MCF 10A (cell line): ENCODE measurements at places on chromosomes 5 and 9.

- H3K4me1 ChIP-seq: no peaks in the 10 kb centered on the region
- H3K4me3 ChIP-seq: no peak overlapping the region
- no peaks in the 10 kb centered on the region for H3K36me3 ChIP-seq
Observed at GRCh38 chr9:87420884-87421283, 76.8 kb upstream of the DAPK1 start.

DNA sequence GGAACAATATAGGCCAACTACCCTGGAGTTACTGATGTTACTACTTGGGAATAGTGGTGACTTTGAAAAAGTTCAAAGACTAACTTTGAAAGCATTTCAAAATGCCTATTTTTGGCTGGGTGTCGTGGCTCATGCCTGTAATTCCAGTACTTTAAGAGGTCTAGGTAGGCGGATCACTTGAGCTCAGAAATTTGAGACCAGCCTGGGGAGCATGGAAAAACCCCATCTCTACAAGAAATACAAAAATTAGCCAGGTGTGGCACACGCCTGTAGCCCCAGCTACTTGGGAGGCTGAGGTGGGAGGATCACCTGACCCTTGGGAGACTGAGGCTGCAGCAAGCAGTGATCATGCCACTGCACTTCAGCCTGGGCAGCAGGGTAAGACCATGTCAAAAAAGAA, 105.3 kb downstream of the ARRDC3 start:
- H3K4me1 ChIP-seq: peaks cover 19% of the 10 kb centered on the region
- DNase-seq: peak; percentile 18
- H3K4me3 ChIP-seq: no peak overlapping the region
- H3K36me3 ChIP-seq: no peaks in the 10 kb centered on the region
- H3K27ac ChIP-seq: no peak overlapping the region

GRCh38 chr5:140202078-140202477, 27.1 kb downstream of the CYSTM1 start:
- H3K4me1 ChIP-seq: no peaks in the 10 kb centered on the region
- no peak overlapping the region for H3K4me3 ChIP-seq
- H3K36me3 ChIP-seq: peaks cover 9% of the 10 kb centered on the region

DNA sequence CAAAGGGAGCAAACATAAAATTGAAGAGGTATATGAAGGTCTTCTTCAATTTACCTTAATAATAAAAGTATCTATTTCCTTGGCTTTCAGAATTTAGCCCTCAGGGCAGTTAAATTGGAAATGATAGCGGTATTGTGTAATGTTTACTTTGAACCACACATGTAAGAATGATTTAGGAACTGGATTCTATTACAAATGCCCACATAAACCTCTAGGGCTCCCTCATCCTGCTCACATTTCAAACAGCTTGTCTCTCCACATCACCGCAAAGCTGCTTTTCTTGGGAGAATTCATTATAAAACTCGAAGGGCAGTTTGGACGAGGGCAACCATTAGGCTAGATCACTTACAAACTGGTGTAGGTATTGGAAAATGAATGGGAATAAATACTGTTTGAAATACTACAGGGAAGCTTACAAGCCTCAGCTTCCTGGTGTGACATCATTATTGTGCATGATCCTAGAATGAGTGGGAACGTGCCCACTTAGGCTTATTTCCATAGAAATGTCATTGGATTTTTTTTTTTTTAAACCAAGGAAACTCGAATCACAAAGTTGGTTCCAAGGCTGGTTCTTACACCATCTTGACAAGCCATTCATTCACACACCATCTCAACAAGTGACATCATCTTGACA, 47.3 kb downstream of the MTRR start:
- DNase-seq: peak; percentile 18
- H3K27me3 ChIP-seq: no peaks in the 10 kb centered on the region
- peaks cover 7% of the 10 kb centered on the region for H3K4me1 ChIP-seq
- no peaks in the 10 kb centered on the region for H3K36me3 ChIP-seq
- no peak overlapping the region for H3K4me3 ChIP-seq
- no peak overlapping the region for H3K27ac ChIP-seq

DNA sequence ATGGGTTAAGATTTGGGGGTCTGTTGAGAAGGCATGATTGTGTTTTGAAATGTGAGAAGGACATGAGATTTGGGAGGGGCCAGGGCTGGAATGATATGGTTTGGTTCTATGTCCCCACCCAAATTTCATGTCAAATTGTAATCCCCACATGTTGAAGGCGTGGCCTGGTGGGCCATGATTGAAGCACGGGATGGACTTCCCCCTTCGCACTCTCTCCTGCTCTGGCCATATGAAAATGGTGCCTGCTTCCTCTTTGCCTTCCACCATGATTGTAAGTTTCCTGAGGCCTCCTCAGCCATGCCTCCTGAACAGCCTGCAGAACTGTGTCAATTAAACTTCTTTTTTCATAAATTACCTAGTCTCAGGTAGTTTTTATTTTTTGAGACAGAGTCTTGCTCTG, 14.7 kb upstream of the NOTCH1 start:
- H3K36me3 ChIP-seq: no peaks in the 10 kb centered on the region
- H3K4me3 ChIP-seq: no peak overlapping the region
- H3K27me3 ChIP-seq: no peaks in the 10 kb centered on the region
- H3K27ac ChIP-seq: no peak overlapping the region
- DNase-seq: no peak

DNA sequence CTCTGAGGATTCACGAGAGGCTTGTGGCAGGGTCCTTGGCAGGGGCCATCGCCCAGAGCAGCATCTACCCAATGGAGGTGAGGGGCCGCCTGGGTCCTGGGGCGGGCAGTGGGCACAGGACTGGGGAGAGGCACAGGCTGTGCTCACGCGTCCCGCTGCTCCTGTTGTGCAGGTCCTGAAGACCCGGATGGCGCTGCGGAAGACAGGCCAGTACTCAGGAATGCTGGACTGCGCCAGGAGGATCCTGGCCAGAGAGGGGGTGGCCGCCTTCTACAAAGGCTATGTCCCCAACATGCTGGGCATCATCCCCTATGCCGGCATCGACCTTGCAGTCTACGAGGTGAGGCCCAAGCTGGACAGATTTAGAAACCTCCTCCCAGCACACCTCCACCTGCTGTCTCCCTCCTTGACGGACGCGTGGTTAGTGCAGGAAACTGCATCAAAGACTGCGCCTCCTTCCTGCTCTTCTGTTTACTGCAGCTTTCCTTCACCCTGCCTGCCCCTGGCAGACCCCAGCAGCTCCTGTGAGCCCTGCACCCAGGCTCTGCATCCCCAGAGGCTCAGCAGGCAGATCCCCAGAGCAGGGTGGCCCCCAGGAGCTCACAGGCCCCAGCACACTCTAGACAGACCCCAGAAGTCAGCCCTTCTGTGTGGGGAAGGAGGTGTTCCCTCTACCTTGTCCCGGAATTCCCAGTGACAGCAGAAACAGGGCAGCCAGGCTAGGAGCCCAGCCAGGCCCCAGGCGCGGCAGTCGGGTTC, 21.2 kb downstream of the PTGES2 start:
- DNase-seq: no peak
- H3K36me3 ChIP-seq: peaks cover 49% of the 10 kb centered on the region
- H3K4me1 ChIP-seq: no peaks in the 10 kb centered on the region
- no peak overlapping the region for H3K4me3 ChIP-seq
- H3K27me3 ChIP-seq: no peaks in the 10 kb centered on the region
- no peak overlapping the region for H3K27ac ChIP-seq

DNA sequence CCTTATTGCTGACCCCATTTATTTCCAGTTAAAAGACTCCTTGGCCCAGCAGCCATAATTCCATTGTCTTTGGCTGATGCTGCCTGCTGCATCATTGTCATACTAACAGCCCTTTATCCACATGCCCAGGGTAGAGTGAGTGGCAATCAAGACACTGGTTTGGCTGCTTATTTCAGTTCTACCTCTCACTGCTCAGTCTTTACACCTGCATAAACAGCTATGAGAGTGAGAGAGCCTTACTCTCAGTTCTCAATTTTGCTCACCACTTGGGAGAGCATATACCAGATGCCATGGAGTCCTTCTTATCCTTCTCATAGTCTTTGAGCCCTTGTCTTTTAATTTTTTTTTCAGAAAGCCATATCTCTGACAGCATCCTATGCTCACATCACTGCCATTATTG, 596.9 kb upstream of the CYLC2 start:
- H3K4me1 ChIP-seq: no peaks in the 10 kb centered on the region
- DNase-seq: no peak
- H3K27me3 ChIP-seq: peaks cover 32% of the 10 kb centered on the region
- H3K27ac ChIP-seq: no peak overlapping the region
- no peaks in the 10 kb centered on the region for H3K36me3 ChIP-seq

DNA sequence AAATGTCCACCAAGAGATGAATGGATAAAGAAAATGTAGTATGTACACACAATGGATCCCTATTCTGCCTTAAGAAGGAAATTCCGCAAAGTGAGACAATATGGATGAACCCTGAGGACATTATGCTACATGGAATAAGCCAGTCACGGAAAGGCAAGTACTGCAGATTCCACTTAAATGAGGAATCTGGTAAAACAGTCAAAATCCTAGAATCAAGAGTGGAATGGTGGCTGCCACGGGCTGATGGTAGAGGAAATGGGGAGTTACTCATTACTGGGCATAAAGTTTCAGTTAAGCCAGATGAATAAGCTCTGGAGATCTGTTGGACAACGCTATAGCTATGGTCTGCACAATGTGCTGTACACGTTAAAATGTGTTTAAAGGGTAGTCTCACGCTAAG, 47.2 kb downstream of the STK10 start:
- no peak for DNase-seq
- H3K27me3 ChIP-seq: no peaks in the 10 kb centered on the region
- H3K27ac ChIP-seq: no peak overlapping the region
- H3K4me1 ChIP-seq: no peaks in the 10 kb centered on the region

- no peak overlapping the region for H3K27ac ChIP-seq
- peaks cover 21% of the 10 kb centered on the region for H3K4me1 ChIP-seq
- H3K36me3 ChIP-seq: peaks cover 23% of the 10 kb centered on the region
- H3K27me3 ChIP-seq: no peaks in the 10 kb centered on the region
Observed at GRCh38 chr9:133377721-133378216, 1.6 kb downstream of the STKLD1 start.

GRCh38 chr5:17443333-17444130, 54.5 kb upstream of the TAF11L2 start:
- H3K36me3 ChIP-seq: no peaks in the 10 kb centered on the region
- H3K4me3 ChIP-seq: no peak overlapping the region
- H3K27me3 ChIP-seq: no peaks in the 10 kb centered on the region
- H3K27ac ChIP-seq: no peak overlapping the region

GRCh38 chr9:120937127-120937526, 10.5 kb upstream of the TRAF1 start:
- no peak overlapping the region for H3K4me3 ChIP-seq
- H3K27ac ChIP-seq: peak overlapping the region; percentile 25

DNA sequence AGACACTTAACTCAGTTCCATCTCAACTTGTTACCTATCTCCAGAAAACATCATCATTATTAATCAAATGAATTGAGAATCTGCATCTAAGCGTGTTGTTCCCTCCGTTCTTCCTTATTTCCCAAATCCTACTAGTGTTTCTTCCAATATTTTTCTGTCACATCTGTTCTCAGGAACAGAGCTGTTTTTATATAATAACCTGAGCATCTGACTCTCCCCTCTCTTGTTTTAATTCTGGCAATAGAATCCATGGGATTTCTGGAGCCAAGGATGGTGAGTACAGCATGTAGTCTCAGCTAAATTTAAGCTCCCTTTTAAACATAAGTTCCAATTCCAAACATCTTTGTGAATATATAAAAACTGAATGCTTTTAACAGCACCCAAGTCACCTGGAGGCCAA, 558.3 kb downstream of the DTWD2 start:
- no peak overlapping the region for H3K4me3 ChIP-seq
- DNase-seq: no peak
- no peaks in the 10 kb centered on the region for H3K36me3 ChIP-seq
- H3K27me3 ChIP-seq: no peaks in the 10 kb centered on the region

DNA sequence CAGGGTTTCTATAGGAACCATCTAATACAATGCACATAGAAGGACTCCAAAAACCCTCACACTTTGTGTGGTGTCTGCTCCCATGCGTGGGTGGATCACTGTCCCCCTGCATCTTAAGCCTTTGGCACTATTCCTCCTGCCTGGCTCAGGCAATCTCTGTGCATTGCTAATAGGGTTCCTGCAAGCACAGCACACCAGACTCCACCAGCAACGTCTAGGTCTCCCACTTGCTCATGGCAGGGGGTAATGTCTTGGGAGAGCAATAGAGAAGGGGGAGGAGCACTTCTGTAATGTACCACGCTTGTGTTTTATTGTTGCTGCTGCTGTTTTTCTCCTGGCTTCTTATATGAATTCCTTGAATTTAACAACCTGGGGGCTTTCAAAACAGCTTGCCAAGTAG, 182.6 kb upstream of the GLRA1 start:
- H3K27me3 ChIP-seq: no peaks in the 10 kb centered on the region
- H3K4me3 ChIP-seq: no peak overlapping the region
- H3K27ac ChIP-seq: no peak overlapping the region
- H3K4me1 ChIP-seq: no peaks in the 10 kb centered on the region

GRCh38 chr9:90095682-90096081, 490.9 kb downstream of the GADD45G start:
- DNase-seq: no peak
- H3K27ac ChIP-seq: no peak overlapping the region
- H3K36me3 ChIP-seq: no peaks in the 10 kb centered on the region
- H3K27me3 ChIP-seq: peaks cover 22% of the 10 kb centered on the region

DNA sequence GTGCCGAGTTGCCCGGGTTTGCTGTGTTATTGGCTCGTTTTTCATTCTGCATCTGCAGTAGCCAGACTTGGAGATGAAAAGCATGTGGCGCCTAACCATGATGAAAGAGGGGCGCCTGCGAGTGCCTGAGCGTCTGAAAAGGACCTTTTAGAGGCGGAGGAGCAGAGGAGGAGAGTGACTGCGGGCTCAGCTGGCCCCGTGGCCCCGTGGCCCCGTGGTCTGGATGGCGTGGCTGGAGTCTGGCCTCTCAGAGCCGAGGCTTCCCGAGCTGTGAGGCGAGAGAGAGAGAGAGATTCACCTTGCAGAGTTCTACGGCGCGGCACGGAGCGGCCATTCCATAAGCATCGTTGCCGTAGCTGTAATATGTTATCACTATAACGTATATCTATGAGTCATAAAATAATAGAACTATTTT, 55.3 kb upstream of the RNU6ATAC start:
- no peaks in the 10 kb centered on the region for H3K4me1 ChIP-seq
- H3K36me3 ChIP-seq: peaks cover 6% of the 10 kb centered on the region

DNA sequence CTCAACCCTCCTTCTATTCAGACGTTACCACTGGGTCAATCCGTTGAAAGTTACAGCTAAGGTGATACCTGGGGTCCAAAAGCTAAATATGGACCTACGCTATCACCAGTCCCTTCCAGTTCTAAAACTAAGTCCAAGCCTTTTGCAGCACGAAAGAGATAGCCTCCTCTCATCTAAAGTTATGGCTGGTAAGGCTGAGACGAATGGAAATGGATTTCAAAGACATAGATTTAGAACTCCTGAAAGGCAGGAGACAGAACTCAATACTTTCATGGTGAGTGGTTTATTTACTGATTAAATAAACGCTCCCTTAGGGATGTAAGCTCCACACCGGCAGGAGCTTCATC, 751 bp upstream of the RIC1 start:
- H3K27ac ChIP-seq: peak overlapping the region; percentile 92
- H3K4me3 ChIP-seq: peak overlapping the region; percentile 88
- peak; percentile 27 for DNase-seq
- no peaks in the 10 kb centered on the region for H3K36me3 ChIP-seq
